ENCODE measurements at places on chromosomes 1 and 21.
A peak's percentile ranks its signal among the peaks of the same experiment; 100 is the strongest.

- DNase-seq = no peak
These were observed 6.8 kb downstream of the C1orf198 start for GRCh38 chr1:230861489-230861888.

GRCh38 chr1:232174306-232174705, 455.6 kb downstream of the SIPA1L2 start:
- DNase-seq = no peak

DNA sequence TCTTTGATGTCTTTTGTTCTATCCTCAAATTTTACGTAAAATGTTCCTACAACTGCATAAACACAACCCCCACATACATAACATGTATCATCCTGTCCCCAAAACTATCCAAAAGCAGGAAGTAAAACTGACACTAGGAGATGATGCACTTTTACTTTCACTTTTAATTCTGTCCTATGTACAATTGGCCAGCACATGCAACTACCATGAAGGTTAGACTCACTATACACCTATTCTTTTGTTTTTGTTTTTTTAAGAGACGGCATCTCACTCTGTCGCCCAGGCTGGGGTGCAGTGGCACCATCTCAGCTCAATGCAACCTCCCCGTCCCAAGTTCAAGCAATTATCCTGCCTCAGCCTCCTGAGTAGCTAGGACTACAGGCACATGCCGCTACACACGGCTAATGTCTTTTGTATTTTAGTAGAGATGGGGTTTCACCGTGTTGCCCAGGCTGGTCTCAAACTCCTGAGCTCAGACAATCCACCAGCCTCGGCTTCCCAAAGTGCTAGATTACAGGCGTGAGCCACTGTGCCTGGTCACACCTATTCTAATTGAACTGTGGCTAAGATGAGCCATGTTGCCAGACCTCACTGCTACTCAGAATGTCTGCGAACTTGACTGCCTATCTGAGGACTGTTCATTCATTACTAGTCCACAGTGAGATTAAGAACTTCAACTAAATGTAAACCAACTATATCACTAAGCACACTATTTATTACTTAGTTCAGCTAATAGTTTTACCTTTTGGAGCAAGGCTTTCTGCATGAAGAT, 48.0 kb downstream of the TOR3A start:
- DNase-seq = peak; percentile 16

- peak; percentile 45 for DNase-seq
These were observed 5.4 kb downstream of the TFF3 start for GRCh38 chr21:42309753-42310213.

DNA sequence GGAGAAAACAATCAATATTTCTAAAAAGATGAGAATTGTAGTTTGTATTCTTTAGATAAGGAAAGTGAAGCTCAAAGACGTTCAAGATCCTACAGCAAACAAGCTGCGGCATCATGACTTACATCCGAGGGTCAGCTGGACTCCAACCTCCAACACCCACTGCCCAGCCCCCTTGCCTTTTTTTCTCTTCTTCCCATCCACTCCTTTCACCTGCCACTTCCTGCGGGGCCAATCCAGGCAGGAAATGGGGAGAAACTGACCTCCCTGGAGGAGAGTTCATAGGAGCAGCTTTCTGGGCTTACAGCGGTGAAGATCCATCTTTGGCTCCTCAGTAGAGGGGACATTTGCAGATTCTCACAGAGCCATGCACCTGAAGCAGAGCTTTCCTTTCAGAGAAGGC, 361.5 kb downstream of the PTPRU start:
- DNase-seq = no peak

DNA sequence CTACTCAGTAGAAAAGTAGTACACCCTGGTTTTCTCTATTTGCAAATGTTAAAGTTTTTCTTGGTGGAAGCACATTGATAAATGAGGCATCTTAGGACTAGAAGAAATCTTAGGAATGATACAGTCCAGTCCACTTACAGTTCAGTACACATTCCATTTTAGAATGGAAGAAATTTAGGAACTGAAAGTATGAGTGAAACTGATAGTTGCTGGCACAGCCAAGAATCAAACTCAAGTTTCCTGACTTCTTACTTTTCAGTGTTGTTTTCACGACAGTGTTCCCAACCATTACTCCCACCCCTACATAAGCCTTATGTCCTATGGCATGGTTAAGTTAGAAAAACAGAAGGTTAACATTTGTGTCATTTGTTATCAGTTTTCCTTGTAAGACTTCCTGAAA, 258.5 kb downstream of the BACH1 start:
- DNase-seq = no peak

GRCh38 chr1:29991025-29991424, 732.4 kb downstream of the MATN1 start:
- no peak for DNase-seq

DNA sequence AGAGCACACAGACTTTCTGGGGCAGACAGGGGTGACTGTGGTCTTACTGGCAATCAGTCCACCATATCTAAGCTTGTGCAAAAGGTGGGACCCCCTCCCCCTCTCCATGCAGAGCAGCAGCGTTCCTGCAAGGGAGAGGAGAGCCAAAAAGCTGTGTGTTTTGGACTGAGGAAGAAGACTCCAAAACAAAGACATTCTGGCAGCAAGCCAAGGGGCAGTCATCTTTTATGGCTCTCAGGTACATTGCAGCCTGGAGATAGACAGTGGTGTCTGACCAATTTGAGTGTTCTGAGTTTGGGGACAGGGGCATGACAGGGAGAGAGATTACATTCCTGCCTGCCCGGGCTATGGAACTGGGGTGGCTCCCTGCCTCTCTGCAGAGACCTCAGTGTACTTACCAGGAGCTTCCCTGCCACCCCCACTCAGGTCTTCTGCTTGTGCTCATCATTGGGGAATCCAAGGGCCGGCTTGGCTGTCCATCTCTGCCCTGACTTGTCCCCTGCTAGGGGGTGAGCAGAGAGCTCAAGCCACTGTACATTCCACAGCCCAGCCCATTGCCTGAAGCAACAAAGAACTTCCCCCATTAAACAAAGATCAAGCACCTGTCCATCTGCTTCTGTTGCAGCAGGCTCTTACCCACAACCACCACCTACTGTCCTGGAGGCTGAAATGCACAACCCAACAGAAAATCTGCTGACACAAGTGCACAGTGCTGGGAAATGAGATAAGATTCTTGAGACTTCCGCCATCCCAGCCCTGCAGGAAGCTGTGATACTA, 131.1 kb downstream of the EVI5 start:
- DNase-seq = no peak

DNA sequence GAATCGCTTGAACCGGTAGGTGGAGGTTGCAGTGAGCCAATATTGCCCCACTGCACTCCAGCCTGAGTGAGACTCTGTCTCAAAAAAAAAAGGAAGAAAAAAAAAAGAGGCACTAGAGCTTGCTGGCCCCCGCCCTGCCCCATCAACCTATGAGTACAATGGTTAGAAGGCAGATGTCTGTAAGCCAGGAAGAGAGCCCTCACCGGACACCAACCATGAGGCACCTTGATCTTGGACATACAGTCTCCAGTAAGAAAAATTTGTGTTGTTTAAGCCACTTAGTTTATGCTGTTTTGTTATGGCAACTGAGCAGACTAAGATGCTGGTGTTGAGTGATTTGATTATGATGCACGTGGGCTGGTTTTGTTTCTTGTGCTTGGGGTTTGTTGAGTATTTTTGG, 34.2 kb downstream of the DIP2A start:
- no peak for DNase-seq

DNA sequence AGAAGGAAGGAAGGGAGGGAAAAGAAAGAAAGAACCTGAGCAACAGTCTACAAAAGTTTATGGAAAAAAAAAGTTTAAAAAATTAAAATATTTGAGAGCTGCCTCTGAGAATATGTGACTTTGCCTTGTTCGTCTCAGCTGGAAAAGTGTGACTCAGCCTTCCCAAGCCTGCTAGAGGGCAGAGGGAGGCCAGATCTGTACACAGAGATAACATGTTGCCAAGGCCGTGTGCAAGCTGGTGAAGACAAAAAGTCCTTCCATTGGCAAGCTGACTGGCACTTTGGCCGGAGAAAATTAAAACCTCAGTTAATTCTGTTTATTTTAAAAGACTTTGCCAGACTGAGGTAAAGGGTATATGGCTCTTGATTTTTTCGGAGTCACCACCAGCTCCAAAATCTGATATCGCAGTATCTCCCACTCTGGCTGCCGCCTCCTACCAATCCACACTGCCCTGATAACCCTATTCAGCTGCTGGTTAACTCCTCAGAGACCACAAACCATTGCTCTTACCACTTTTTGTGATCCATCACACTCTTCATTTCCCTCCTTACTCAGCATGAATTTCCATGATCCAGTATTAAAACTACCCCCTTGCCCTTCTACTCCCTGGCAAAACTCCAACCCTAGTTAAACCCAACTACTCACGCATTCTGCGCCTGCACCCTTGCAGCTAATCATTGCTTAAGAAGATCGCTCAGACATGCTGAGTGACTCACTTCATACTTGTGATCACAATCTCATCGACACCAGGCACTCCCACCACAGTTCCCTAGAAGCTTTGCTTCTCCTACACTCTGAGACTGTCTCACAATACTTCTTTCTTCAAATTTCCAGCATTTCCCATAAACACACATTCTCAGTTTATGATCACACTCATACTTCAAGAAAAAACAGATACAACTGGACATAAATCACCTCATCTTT, 5.7 kb upstream of the PPP1R15B start:
- no peak for DNase-seq

DNA sequence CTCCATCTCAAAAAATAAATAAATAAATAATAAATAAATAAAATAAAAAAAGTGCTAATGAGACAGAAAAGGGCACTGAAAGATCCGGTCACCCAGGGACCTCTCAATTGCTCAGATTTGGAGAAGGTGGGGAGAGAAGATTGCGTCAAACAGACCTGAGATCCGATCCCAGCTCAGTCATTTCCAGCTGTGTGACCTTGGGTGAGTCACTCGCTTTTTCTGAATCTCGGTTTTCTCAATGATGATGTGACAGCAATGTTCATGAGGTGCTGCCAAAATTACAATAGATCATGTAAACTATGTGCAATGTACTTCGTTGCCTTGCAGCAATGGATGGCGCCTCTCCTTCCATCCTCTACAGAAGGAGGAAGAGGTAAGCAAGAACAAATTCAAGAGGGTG, 11.1 kb upstream of the MEF2D start:
- no peak for DNase-seq

Measured in stimulated activated CD4-positive, alpha-beta T cell treated with anti-CD3 and anti-CD28 coated beads, TNF-alpha, amount 100 ng/mL, for 4 hours (primary cell).